CD14-positive monocyte (primary cell): ENCODE measurements at places on chromosomes 5 and 9. TPM values are rescaled to one million over a fixed set of nuclear protein-coding genes. Genes with fewer than 3 reads are reported as not detected.

NIM1K gene
- not detected for polyA plus RNA-seq

GPRIN1 gene
- 0.30 TPM for polyA plus RNA-seq

RNF224 gene
- polyA plus RNA-seq, result not detected

CDX1 gene
- polyA plus RNA-seq, result not detected

CCDC180 gene
- polyA plus RNA-seq, result 0.24 TPM

CD14 gene
- 3,095 TPM for polyA plus RNA-seq

- no peak overlapping the region for H3K4me3 ChIP-seq
- H3K27me3 ChIP-seq, result no peaks in the 10 kb centered on the region
- peak; percentile 29 for DNase-seq
- no peak overlapping the region for H3K27ac ChIP-seq
- no peaks in the 10 kb centered on the region for H3K4me1 ChIP-seq
- no peaks in the 10 kb centered on the region for H3K36me3 ChIP-seq
Measured at GRCh38 chr9:86434039-86434726, 80.0 kb upstream of the TUT7 start.

DNA sequence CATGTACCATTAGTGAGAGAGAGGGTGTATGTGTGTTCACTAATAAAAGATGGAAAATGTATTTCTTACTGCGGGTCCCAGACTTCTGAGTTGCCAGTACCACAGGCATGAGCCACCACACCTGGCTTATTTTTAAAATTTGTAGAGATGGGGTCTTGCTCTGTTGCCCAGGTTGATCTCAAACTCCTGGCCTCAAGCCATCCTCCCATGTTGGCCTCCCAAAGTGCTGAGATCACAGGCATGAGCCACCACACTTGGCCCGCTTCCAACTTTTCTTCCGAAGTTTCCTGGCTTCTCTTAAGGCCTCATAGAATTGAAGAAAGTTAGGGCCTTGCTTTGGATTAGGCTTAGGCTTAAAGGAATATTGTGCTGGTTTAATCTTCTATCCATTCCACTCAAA, 40.4 kb upstream of the F2RL2 start:
- peaks cover 89% of the 10 kb centered on the region for H3K36me3 ChIP-seq
- H3K4me3 ChIP-seq, result no peak overlapping the region
- H3K27me3 ChIP-seq, result no peaks in the 10 kb centered on the region
- DNase-seq, result no peak
- H3K27ac ChIP-seq, result no peak overlapping the region
- H3K4me1 ChIP-seq, result no peaks in the 10 kb centered on the region

- no peak for DNase-seq
- H3K4me3 ChIP-seq, result no peak overlapping the region
- no peaks in the 10 kb centered on the region for H3K4me1 ChIP-seq
- no peak overlapping the region for H3K27ac ChIP-seq
- H3K36me3 ChIP-seq, result no peaks in the 10 kb centered on the region
Measured at GRCh38 chr5:11266331-11266730, 505.3 kb upstream of the DAP start.

DNA sequence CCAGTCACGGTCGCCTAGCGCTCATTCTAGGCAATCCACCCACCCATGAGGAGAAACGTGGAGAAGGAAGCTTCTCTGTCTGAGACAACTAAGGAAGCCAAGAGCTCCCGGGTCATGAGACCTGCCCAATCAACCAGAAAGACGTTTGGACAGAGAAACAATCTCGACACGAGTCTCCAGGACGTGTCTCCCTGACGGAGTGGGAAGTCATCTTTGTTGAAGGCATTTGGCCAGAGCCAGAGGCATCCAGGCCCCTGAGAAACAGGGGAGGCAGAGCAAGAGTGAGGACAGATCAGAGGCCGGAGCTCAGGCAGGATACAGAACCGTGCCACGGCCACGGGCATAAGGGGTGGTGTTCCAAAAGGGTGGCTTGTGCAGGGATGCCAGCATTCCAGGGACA, 479.0 kb downstream of the SPATA31A7 start:
- H3K4me1 ChIP-seq, result no peaks in the 10 kb centered on the region
- DNase-seq, result no peak
- no peak overlapping the region for H3K4me3 ChIP-seq
- H3K27ac ChIP-seq, result no peak overlapping the region
- no peaks in the 10 kb centered on the region for H3K36me3 ChIP-seq

GRCh38 chr9:133781828-133782135, 43.6 kb upstream of the SARDH start:
- peaks cover 33% of the 10 kb centered on the region for H3K4me1 ChIP-seq
- no peak for DNase-seq
- no peaks in the 10 kb centered on the region for H3K27me3 ChIP-seq
